ENCODE measurements at places on chromosomes 6 and 20. TPM values are rescaled to one million over a fixed set of nuclear protein-coding genes. Genes with fewer than 3 reads are reported as not detected.

The HLA-DPA1 gene
- polyA plus RNA-seq, result 33.0 TPM

DNA sequence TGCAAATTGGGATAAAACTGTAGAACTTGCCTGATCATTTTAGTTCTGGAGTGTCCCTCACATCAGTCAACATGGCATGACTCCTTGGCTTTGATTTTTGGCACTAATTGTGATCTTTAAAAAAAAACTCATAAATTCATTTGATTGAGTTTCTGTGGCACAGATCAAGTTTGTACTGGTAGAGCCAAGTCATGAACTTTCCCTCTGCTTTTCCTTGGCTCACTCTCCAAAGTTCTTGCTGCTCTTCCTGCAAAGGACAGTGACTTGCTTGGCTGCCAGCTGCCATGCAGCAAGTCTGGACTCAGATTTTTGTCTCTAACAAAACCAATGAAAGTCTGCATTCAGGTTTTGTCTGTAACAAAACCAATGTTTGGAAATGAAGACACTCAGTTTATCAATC lies 115.5 kb downstream of the RFX6 start:
- no peak for DNase-seq

DNA sequence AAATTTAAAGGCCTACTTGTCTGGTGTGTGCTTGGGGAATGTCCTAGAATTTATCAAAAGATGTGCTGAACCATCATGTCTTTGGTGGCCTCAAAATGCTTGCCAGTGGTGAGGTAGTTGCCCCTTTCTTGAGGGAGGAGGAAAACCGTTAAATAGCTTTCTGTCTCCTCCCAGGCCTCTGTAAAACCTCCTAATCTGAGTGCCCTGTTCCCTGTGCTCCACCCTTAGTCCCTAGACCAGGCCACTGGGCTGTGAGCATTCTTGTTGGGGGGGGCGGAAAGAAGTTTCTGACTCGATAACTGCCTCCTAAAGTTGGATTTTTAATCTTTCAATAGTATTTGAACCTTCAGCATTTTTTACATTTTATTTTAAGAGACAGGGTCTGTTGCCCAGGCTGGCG lies 23.1 kb downstream of the JARID2 start:
- DNase-seq, result no peak

- DNase-seq, result no peak
Observed at GRCh38 chr6:132063738-132064137, 112.6 kb upstream of the CCN2 start.

DNA sequence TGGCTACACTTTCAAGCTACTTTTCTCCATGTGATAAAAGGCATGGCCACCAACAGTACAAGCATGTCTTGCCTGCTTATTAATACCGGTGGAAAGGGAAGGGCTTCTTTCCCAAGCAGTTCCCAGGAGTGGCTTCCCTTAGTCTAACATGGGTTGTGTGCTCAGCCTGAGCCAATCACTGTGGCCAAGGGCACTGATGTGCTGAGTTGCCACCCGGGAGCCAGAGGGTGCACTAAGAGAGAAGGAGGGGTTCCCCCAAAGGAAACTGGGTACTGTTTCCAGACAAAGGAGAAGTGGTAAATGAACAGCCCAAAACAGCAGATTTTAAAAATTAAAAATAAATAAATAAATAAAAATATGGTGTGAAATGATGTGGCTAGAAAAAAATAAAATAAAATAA lies 68.5 kb downstream of the BANF2 start:
- no peak for DNase-seq

DNA sequence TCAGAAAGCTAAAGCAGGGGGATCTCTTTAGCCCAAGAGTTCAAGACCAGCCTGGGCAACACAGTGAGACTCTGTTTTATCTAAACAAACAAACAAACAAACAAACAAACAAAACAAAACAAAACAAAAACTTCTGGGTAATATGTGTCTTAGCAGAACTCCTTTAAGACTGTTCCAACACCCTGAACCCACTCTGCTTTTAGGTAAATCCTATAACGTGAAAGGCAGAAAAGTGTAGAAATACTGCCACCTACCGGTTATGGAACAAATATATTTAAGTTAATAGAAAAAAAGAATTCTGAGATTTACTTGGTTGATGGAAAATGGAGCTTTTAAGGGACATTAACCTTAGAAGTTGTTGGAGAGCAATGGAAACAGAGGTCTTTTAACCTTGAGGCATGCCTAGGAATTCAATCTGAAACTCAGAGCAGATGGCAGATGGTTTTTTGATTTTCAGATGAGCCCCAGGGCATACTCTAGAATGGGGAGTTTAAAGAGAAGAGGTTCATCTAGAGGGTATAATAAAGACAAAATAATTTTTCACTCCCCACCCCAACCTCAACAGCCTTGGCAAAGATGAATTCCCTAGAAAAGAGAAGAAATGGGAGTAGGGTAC lies 38.5 kb downstream of the SOD2 start:
- DNase-seq, result peak; percentile 34

Measured in right lung (tissue), 10 donors.